ENCODE measurements at places on chromosomes 2 and 18.

DNA sequence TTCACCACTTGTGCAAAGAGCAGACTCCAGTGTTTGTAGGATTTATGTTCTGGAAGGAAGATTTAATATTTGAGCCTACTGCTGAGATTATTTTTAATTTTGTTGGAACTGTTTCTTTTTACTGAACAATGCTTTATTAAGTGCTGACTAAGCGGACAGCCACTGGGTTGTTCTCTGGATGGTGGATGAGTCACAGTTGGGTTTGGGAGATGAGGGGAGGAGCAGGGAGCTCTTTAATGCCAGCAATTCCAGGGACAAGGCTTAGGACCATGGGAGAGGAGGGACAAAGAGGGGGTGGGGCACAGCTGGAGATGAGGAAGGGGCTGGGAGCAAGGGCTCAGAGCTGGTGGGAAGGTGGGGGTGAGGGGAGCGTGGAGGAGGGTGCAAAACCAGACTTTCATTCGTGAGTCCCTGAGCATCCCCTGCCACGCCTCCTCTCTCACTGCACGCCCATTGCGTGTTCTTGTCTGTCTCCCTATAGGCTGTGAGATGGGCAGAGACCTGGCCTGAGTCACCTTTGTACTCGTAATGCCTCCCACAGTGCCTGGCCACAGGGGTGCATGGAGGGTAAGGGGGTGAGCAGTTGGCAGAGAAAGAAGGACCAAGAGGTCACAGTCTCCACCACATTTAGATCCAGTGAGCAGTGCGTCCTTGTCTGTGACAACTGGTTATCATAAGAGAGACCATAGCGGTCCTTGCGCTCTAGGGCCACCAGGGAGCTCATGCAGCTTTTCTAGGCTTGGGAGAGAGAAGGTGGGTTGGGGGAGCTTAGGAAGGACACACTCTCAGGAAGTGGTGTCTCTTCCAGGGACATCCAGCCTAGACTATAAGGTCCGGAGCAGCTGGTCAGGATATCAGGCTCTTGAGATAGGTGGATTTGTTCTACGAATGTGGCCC lies 18.4 kb downstream of the SLC4A3 start:
- peak; percentile 84 for DNase-seq

DNA sequence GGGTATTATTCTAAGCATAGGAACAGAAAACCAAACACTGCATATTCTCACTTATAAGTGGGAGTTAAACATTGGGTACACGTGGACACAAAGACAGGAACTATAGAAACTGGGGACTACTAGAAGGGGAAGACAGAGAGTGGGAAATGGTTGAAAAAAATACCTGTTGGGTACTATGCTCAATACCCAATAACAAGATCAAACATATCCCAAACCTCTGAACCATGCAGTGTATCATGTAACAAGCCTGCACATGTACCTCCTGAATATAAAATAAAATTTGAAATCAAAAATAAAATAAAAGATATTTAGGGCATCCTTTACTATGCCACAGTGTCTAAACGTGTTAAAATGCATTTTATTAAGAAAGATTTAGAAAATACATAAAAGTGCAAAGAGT lies 221.0 kb upstream of the TFPI start:
- DNase-seq = no peak

GRCh38 chr2:197878792-197879191 lies 74.4 kb downstream of the PLCL1 start:
- DNase-seq = peak; percentile 55

- DNase-seq = no peak
Measured at GRCh38 chr2:429575-430254, 141.8 kb upstream of the ALKAL2 start.

DNA sequence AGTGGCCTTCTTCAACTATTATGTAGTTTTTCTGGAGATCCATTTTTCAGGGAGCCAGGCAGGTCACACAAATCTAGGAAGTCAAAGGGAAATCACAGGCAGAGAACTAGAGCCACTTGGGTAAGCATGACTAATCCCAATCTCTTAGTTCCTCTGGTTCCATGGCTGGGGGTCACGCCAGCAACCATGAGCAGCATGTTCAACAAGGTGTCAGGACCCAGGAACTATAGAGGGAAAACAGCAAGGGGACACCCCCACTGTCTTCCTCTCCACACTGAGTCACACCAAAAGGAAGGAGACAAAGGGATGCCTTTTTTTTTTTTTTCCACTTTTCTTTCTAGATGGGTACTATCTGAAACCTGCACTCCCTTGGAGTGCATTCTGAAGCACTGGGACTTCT lies 250.9 kb downstream of the OTX1 start:
- no peak for DNase-seq

GRCh38 chr18:37541517-37541916 lies 24.1 kb downstream of the CELF4 start:
- DNase-seq = no peak

- no peak for DNase-seq
Measured at GRCh38 chr2:205715831-205716525, 33.7 kb downstream of the NRP2 start.
